ENCODE measurements at places on chromosomes 5 and 9.

DNA sequence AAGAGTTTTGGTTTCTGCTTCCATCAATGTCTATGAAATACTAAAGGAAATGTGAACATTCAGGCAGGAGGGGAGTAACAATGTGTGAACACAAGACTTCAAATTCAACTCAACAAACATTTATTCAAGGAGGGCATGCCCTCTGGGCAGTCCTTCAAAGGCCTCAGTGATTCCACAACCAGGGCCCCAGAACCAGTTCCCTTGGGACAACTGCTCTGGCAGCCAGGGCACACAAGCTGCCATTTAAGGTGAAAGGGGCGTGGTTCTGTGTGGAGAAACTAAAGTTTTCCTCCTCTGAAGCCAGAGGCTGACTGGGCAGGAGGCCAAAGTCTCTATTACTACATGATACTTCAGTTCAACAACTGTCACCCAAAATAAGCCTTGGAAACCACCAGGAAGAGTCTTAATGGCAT is 3.2 kb downstream of the RBM18 start:
- DNase-seq: no peak

DNA sequence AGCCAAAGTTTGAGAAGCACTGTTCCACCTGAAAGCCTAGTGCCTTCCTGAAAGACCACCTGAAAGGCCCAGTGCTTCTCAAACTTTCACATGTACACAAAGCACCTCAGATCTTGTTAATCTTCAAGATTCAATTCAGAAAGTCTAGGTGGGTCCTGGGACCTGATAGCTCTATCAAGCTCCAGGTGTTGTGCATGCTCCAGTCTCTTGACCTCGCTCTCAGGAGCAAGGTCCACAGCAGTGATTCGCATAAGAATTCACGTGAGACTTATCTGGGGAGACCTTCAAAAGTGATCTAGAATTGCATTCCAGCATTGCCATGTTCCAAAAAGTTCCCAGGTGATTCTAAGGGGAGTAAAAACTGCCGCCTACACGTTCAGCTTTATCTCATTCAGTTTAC is 102.1 kb downstream of the PIK3R1 start:
- DNase-seq: no peak

- no peak for DNase-seq
Measured at GRCh38 chr9:13705373-13705772, 425.9 kb upstream of the MPDZ start.

GRCh38 chr5:103138202-103138690 is 18.1 kb downstream of the PPIP5K2 start:
- no peak for DNase-seq

GRCh38 chr5:58486290-58486689 is 4.9 kb upstream of the GAPT start:
- no peak for DNase-seq

DNA sequence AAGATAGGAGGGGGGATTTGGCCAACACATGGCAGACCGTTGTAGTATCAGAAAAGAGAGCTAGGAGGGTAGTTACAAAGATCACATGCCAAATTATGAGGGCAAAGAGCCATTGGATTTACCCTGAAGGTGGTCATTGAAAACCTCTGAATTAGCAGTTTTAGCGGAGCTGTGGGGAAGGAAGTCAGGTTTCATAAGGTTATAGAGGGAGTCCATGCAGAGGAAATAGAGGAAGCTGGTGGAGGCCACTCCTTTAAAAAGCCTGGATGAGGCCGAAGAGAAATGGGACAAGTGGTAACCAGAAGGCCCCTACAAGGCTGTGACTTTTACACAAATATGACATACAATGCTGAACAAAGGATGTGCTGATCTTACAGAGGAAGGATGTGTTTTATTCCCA is 13.2 kb downstream of the DOCK8 start:
- no peak for DNase-seq

DNA sequence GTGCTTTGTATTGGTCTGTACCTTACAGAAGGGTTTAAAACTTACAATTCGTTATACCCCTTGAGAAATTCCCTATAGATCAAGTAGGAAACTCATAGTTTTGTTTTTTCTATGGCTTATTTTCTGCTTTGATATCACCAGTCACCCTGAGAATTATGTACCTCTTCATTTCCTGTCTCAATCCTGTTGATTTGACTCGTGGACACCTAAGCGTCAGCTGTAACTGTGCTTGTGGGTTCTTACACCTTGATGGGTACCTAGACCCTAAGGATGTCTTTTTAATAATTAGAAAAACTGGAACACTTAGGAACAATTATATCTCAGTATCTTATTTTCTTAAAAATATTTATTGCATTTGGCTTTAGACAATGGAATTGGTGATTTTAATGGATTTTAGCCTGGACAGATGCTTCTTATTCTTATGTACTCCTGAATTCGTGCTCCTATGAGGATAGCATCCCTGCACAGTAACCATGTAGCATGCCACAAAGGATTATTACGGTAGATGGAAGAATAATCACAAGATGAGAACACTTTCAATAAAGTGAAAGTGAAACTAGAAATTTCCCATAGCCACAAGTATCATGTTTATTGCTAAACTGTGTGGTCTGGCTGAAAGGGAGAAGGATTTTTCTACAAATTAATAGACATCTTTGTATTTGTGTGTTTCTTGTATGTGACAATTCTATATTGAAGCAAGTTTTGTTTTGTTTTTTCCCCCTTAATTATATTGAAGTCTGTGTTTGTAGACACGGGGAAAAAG is 1920.3 kb upstream of the WWC1 start:
- no peak for DNase-seq

GRCh38 chr9:135100725-135101410 is 13.4 kb downstream of the OLFM1 start:
- no peak for DNase-seq
